ENCODE measurements at places on chromosomes 7 and 10.

- no peak for DNase-seq
These were observed 26.2 kb downstream of the CCSER2 start for GRCh38 chr10:84354623-84355022.

DNA sequence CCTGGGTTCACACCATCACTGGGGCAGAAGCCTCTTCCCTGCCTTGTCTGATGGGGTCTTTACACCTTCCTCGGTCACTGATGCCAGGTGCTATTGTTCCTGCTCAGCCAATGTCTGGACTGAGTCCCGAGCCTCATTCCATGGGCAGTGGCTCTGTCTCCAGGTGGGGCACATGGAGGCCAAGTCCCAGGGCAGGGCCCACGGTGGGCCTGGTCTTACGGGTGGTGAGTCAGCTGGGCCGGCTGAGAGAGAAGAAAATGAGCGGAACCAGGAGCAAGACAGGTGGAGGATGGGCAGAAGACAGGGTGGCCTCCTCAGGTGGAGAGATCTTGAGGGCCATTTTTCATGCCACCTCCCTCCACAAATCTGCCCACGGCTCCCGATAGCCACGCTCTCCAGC lies 131.7 kb upstream of the FAM20C start:
- no peak for DNase-seq

- DNase-seq, result peak; percentile 43
These were observed 87.7 kb upstream of the PDK4 start for GRCh38 chr7:95684037-95684436.

DNA sequence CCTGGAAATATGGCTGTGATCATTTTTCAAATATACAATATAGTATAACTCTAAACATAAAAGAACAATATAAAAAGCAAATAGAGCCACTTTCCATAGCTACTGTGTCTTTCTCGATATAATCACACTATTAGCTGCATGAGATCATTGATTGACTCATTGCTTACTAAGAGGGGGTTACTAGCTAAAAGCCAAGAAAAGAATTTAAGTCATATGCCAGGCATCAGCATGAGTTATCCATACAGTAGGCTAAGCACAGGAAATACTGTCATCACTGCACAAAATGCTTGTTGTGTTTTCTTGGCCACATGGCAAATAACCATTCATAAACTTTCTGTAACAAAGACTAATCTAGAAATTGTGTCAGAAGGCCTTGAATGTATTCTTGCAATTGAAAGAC lies 18.8 kb upstream of the ABCB5 start:
- no peak for DNase-seq

DNA sequence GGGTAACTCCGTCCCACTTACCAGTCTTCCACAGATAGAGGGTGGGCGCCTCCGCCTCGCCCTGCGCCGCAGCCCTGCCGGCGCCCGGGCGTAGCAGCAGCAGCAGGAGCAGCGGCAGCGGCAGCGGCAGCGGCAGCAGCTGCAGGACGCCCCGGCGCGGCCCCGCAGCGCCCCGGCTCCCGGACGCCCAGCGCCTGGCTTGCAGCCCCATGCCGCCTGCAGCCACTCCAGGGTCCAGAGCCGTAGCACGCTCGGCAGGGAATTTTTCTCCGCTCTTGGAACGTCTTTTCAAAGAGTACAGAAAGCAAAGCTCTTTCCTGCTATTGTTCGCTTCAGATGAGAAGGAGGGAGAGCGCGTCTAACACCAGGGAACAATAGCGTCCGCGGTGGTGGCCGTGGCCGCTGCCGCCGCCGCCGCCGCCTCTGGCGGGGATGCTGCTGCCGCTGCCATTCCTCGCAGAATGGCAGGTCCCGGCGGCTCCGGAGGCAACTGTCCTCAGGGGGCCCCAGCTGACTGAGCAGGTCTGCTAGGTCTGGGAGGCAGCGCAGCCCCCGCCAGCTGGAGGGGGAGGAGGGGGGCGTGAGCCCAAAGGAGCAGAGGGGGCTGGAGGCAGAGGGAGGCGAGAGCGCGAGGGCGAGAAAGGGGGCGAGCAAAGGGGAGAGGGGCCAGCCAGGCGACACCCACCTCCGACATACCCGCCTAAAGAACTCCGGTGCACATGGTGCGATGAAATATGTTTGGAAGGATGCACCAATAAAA lies at the start of gene THSD7A:
TSS of gene THSD7A (minus strand) at position 463 of the 760 bp plus-strand sequence. CDS start at position 211, 252 bp downstream.
- DNase-seq, result no peak

DNA sequence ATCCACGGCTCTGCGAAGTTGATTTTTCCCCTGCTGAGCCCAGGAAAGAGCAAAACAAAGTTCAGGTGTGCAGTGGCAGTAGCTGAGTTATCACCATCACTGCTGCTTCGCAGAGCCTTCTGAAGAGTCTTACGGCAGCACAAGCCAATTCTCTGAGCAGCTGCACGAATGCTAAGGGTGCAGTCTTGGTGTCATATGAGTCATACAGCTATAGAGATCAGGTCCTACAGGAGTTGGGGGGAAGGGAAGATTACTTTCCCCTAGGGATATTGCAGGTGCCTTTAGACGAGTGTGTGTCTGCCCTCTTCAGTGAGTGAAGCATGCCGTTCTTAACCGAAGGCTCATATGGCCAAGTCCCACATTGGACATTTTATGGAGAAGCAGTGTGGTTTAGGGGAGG lies 227.8 kb downstream of the CELF2 start:
- DNase-seq, result no peak

DNA sequence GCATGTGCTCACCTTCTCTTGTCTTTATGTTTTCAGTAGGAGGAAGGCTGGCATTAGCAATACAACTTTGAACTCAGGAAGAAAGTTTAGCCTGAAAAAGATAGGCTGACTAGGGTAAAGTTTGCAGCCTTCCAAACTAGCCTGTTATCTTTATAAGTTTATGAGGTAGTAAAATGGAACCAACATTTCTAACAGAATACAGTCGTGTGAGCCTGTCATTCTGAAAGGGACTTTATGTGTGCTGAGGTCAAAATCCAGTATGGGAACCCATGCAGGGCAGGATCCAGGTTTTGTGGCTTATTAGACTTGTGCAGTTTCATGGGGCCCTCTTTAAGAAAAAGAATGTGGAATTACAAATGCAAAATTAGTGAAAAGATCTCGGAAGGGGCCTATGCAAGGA lies 201.0 kb upstream of the PRPS1L1 start:
- no peak for DNase-seq

DNA sequence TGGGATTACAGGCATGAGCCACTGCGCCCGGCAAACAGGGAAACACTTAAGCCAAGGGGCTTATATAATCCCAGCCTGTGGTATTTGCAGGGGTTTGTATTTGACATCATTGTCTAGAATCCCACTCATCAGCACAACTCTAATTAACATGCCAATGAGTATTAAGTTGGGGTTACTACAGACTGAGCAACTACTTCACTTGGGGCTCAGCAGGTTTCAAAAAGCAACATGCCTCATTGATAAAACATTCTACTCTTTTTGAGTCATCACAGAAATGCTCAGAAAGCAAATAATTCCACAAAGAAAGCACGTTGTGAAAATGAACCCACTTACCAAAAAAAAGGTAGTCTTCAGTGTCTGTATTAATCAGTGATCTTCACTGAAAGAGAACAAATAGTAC lies 236.9 kb upstream of the CELF2 start:
- no peak for DNase-seq

DNA sequence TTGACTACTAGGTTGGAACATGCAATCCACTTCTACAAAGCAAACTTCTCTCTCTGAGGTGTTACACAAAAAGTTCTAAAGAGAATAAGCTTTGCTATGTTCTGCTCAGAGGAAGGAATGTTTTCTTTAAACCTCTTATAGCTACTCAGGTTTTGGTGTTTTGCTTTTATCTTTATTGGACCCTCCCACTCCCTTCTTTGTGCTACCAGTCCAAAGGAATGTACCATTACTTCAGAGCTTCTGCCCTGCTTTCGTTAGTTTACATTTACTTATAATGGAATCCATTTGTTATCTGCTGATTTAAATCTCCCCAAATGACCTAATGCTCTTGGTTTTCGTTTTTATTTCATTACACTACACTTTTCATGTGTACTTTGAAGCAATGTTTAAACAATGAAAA lies 154.9 kb downstream of the ATE1 start:
- no peak for DNase-seq

DNA sequence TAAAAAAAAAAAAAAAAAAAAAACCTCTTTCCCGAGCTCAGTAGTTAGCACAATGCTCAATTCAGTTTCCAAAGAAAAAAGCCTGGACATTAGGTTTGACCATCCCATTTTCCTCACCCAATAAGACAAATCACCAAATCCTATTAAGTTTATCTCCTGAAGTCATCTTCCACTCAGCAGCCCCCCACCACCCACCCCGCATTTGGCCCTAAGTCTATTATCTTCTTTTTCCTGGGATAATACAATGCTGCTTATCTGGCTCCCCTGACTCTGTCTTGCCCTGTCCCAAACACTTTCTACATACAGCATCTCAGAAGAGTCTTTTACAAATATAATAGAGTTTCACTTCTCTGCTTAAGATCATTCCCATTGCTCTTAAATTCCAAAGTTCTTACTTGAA lies 17.8 kb upstream of the LMOD2 start:
- DNase-seq, result no peak

DNA sequence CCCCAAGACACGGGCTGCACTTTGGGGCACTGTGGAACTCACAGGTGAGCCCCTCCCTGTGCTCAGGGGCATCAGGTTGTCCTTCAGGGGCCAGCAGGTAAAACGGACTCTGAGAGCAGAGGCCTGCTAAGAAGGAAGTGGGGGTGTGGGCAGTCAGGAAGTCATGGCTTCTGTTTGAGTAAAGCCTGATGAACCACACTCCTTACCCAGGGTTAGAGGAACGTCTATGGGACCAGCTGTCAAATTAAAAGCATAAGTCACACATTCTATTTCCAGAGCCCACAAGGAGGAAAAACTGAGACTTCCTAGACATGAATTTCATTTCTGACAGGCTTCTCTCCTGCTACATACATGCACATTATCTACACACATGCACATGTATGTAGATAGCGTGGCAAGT lies 616.4 kb downstream of the SDK1 start:
- DNase-seq, result no peak

GRCh38 chr10:48672596-48673265 lies 11.9 kb upstream of the WDFY4 start:
- no peak for DNase-seq

DNA sequence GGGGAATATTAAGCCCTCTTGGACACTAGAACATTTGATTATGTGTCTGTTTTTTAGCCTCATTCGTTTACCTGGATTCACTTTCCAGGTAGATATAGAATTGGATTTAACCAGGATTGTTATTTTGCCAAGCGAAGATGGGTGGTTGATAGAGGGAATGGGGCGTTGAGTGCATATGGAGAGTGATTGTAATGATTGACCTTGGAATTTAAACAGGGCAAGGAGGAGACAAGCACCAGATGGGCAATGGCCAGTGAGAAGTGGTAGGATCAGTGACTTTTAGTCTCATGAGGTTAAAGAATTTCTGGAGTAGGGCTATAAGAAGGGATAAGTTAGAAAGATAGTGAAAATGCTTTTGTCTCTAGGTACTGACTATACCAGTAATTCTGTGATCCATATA lies 211.2 kb upstream of the CSTF2T start:
- no peak for DNase-seq

GRCh38 chr10:43287056-43288007 lies 20.5 kb upstream of the RASGEF1A start:
- DNase-seq, result peak; percentile 70

GRCh38 chr10:37520488-37520887 lies 336.9 kb downstream of the ZNF248 start:
- DNase-seq, result no peak

- DNase-seq, result no peak
These were observed 73.5 kb downstream of the MALSU1 start for GRCh38 chr7:23372611-23373010.

DNA sequence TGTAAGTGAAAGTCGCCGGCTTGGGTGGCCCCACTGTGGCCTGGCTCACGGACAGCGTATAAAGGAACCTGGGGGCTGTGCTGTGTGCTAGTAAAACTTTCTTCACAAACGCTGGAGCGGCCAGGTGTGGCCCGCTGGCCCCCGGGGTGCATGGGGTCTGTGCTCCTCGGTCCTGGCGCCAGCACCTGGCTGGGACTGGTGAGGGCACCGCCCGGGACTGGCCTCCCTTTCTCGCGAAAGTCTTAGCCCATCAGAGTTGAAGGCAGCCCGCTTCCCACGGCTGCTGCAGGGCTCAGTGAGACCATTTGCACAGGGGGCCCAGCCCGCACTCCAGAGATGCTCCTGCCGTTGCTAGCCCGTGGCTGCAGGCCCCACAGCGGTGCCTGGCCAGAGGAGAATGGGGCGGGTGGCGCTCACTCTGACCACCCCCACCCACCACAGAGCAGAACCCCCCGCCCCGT lies 5.8 kb downstream of the PWWP2B start:
- DNase-seq, result no peak

DNA sequence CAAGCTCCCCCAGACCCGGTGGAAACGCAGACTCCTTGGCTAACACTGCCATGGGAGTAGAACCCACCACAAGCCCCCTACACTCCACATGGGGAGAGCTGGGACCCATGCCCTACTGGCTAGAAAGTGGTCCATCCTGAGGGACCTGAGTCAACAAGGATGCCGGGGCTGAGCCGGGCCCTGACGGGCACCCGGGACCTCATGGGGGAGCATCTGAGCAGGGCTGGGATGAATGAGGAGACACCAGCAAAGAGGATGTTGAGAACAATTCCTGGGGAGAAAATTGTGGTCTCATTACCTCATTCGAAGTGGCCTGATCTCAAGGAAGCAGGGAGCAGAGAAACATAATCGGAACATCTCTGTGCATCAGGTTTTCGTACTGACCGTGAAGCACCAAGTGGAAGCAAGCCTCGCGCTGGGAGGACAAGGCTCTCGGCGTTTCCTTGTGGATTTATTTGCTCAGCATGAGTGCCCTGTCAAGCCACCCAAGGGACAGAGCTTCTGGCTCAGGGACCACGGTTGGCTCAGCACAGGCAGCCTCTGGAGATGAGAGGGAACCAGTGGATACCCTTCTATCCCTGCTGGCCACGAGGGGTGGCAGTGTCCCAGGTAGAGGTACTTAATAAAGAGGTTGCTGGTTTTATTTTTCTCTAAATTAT lies 132.2 kb upstream of the FAM20C start:
- no peak for DNase-seq

DNA sequence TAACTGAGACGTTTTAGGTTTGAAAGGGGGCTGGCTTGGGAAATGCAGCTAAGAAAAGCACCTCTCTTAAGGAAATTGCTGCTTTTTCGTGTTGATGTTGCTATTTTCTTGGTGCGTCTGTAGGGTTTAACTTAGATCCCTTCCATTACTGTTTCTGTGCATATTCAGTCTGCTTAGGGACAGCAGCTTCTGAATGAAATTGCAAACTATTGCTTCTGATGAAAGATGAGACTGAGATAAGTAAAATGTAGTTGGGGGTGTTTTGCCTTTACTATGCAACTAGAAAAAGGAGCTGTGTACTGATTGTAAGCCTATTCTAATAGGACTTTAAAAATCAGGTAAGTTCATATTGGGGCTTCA lies 772 bp downstream of the HDAC9 start:
- DNase-seq, result no peak
